Immature natural killer cell (primary cell): ENCODE measurements at places on chromosomes 6 and 20. TPM values are rescaled to one million over a fixed set of nuclear protein-coding genes. Genes with fewer than 3 reads are reported as not detected.
A peak's percentile ranks its signal among the peaks of the same experiment; 100 is the strongest.

DNA sequence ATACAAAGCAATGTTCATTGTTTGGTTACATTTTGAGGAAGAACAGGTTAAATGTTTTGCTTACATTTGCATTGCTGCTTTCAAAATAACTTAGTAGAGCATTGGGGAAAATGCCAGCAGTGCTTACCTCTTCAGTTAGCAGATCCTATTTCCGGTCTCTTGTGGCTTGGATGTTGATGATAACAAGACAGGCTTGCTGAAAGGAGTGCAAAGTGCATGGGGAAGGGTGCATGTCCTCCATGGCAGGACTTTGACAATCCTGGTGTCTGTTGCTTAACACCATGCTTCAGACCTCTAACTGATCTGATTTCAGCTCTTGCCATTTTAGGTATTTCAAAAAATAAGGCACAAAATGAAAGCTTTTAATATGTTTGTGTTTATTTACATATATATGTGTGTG is 21.1 kb downstream of the TPD52L1 start:
- H3K27ac ChIP-seq: no peak overlapping the region
- DNase-seq: no peak
- H3K4me3 ChIP-seq: no peak overlapping the region
- H3K27me3 ChIP-seq: peaks cover 4% of the 10 kb centered on the region
- H3K4me1 ChIP-seq: no peaks in the 10 kb centered on the region
- H3K36me3 ChIP-seq: peaks cover 3% of the 10 kb centered on the region

Gene TMEM200A
- polyA plus RNA-seq: 2.1 TPM

- H3K36me3 ChIP-seq: no peaks in the 10 kb centered on the region
- DNase-seq: no peak
- no peak overlapping the region for H3K27ac ChIP-seq
- peaks cover 3% of the 10 kb centered on the region for H3K27me3 ChIP-seq
Observed at GRCh38 chr20:51230727-51231126, 207.8 kb upstream of the KCNG1 start.

DNA sequence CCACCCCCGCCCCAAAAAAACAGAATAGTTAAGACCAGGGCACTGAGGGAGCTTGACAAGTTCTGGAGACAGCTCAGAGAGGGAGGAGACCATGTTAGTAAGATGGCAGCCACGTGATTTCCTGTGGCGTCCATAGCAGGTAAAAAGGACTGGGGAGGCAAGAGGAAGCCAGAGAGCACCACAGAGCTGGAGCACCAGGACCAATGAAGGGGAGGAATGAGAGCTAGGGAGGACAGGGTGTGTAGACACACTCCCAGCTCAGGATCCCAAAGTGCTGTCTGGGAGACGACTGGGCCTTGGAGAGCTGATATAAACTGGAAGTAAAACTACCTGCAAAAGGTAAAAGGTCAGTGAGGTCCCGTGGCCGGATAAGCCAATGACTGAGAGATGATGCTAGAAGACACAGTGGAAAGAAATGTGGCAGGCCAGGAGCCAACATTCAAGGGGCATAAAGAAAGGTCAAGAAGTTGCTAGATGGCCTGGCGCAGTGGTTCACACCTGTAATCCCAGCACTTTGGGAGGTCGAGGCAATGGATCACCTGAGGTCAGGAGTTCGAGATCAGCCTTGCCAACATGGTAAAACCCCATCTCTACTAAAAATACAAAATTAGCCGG is 39.0 kb downstream of the SLC23A2 start:
- no peaks in the 10 kb centered on the region for H3K36me3 ChIP-seq
- peak overlapping the region; percentile 99 for H3K27ac ChIP-seq
- H3K27me3 ChIP-seq: no peaks in the 10 kb centered on the region

Gene ZBTB12
- polyA plus RNA-seq: not detected

DNA sequence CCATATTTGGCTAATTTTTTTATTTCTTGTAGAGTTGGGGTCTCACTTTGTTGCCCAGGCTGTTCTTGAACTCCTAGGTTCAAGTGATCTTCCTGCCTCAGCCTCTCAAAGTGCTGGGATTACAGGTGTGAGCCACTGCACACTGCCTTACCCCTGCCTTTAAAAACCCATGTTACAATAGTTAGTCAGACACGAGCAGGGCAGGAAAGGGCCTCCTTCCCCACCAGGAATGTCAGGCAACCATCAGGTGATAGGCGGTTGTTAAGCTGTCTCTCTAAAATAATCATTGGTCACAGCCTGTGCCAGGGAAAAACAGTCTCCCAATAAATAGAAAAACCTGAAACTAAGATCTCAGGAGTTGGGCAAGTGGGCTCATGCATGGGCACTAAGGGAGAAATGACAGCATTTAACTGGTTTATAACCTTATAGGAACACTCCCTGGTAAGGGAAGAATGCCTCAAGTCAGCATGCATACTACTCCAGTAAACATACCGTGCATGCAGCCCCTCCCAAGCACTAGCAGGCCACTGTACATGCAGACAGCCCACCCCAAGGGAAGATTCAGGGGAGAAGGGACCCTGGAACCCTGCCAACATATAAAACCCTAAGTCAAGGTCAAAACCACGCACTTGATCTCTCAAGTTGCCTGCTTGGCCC is 8.4 kb downstream of the OR2H2 start:
- peaks cover 19% of the 10 kb centered on the region for H3K27me3 ChIP-seq
- H3K27ac ChIP-seq: no peak overlapping the region
- no peaks in the 10 kb centered on the region for H3K36me3 ChIP-seq

DNA sequence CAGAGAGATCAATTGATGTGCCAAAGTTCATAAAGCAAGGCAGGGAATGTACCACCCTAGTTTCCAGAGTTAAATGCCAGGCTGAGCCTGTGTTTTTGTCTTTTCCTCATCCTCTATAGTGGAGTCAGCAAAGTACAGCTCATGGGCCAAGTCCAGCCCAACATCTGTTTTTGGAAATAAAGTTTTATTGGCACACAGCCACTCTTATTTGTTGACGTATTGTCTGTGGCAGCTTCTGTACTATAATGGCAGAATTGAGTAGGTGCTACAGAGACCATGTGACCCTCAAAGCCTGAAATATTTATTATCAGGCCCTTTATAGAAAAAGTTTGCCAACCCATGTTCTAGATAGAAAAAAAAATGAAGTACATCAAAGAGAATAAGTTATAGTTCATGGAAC is 187.0 kb downstream of the TSHZ2 start:
- no peaks in the 10 kb centered on the region for H3K36me3 ChIP-seq
- H3K27ac ChIP-seq: no peak overlapping the region
- H3K4me3 ChIP-seq: no peak overlapping the region
- H3K27me3 ChIP-seq: peaks cover 6% of the 10 kb centered on the region
- H3K4me1 ChIP-seq: no peaks in the 10 kb centered on the region

Gene RAB23
- polyA plus RNA-seq: 0.94 TPM

Gene PYGB
- polyA plus RNA-seq: 39.3 TPM

Gene IL17F
- not detected for polyA plus RNA-seq

Gene OLIG3
- not detected for polyA plus RNA-seq

DNA sequence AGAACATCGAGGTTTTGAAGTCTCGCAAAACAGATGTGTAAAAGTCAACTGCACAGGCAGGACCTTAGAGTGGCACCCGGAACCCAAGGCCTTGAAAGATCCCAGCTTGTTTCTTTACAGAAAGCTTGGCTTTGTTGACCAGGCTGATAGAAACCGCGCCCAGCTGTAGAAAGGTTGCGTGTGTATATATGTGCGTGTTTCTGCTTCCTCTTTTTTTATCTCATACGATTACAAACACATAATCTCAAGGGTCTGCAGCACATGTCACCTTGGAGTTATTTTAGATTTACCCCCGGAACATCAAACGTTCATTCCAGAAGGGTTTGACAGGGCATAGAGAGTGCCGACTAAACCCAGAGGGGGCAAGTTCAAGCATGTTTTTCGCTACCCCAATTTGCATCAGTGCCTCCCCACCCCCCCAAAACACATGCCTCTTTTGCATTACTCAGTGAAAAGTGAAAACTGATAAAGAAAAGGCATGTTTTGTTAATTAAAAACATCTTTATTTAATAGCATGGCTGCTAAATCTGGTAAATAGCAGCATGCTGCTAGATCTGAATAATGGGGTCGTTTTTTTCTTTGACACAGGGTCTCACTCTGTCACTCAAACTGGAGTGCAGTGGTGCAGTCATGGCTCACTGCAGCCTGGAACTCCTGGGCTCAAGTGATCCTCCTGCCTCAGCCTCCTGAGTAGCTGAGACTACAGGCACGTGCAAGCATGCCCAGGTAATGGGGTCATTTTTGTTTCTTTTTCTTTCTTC is 33.2 kb upstream of the NCOA3 start:
- H3K36me3 ChIP-seq: no peaks in the 10 kb centered on the region
- no peaks in the 10 kb centered on the region for H3K4me1 ChIP-seq
- no peaks in the 10 kb centered on the region for H3K27me3 ChIP-seq
- no peak overlapping the region for H3K4me3 ChIP-seq

Gene TREML2
- not detected for polyA plus RNA-seq

Gene ASIP
- not detected for polyA plus RNA-seq

Gene PLN
- 0.15 TPM for polyA plus RNA-seq

GRCh38 chr6:38806271-38806670 is 91.2 kb downstream of the DNAH8 start:
- no peak overlapping the region for H3K4me3 ChIP-seq
- no peak overlapping the region for H3K27ac ChIP-seq
- no peaks in the 10 kb centered on the region for H3K36me3 ChIP-seq
- peaks cover 7% of the 10 kb centered on the region for H3K27me3 ChIP-seq
- no peak for DNase-seq

- H3K4me3 ChIP-seq: no peak overlapping the region
- H3K27me3 ChIP-seq: peaks cover 5% of the 10 kb centered on the region
- no peaks in the 10 kb centered on the region for H3K4me1 ChIP-seq
Observed at GRCh38 chr20:22805219-22805618, 220.8 kb upstream of the FOXA2 start.

Gene FITM2
- polyA plus RNA-seq: 0.40 TPM

DNA sequence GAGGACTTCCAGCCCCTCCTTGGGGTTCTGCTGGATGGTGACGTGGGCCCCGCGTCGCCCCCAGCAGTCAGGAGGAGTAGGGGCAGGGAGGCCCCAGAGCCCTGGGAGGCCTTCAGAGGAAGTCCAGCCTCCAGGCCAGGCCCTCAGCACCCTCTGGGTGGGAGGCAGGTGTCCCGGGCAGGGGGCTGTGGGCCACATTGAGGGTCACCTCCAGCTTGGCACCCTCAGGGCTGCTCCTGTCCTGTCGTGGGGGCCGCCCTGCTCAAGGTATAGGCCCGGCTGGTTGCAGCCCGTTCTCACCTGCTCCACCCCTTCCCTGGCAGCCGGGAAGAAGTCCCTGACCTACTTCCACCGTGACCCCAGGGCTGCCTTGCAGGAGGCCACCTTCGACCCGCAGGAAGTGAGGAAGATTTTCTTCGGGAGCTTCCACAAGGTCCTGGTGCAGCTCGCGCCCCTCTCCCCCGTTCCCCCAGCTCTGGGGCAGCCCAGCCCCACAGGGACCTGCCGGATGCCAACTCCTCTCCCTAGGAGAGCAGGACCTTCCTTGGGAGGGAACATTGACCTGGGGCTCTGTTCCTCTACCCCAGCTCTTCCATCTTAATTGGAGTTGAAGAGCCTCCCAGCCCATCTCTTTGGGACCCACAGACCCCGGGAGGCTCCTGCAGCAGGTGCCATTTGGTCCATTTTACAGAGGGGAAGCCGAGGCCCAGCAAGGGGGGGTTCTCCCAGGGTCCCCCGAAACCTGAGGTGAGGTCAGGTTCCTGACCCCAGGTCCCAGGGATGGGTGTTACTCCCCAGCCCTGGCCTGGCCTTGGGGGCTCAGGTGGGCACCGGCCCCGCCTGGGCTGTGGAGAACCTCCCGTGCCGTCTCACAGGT is 26.4 kb downstream of the COL20A1 start:
- H3K4me1 ChIP-seq: no peaks in the 10 kb centered on the region
- no peaks in the 10 kb centered on the region for H3K36me3 ChIP-seq
- H3K27ac ChIP-seq: no peak overlapping the region
- DNase-seq: no peak
- peaks cover 5% of the 10 kb centered on the region for H3K27me3 ChIP-seq

DNA sequence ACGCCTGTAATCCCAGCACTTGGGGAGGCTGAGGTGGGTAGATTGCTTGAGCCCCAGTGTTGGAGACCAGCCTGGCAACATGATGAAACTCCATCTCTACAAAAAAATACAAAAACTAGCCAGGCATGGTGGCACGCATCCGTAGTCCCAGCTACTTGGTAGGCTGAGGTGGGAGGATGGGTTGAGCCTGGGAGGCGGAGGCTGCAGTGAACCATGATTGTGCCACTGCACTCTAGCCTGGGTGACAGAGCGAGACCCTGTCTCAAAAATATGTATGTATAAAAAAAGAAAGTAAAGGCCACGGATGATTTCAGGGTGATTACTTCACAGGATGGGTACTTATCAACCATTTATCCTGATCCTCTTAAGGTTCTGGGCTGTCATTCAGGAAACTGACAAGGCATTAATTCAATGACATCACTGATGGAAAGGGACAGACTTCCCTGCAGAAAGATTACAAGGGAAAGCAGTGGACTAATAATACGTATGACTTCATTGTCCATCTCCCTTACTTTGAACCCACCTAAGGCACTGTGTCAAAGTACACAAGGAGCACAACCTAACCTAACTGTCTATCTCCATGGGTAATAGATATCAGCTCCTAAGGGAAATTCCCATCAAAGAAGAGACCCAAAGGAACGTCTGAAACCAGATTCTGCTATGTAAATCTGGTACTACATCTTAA is 61.2 kb downstream of the ZMYND8 start:
- H3K4me3 ChIP-seq: no peak overlapping the region
- H3K27me3 ChIP-seq: no peaks in the 10 kb centered on the region
- no peak for DNase-seq
- H3K27ac ChIP-seq: no peak overlapping the region

GRCh38 chr6:39369987-39370386 is 47.5 kb upstream of the KCNK16 start:
- no peak overlapping the region for H3K4me3 ChIP-seq
- H3K4me1 ChIP-seq: no peaks in the 10 kb centered on the region

Gene LRFN2
- 0.67 TPM for polyA plus RNA-seq

Gene BPI
- not detected for polyA plus RNA-seq

Gene RPL10A
- polyA plus RNA-seq: 805 TPM

DNA sequence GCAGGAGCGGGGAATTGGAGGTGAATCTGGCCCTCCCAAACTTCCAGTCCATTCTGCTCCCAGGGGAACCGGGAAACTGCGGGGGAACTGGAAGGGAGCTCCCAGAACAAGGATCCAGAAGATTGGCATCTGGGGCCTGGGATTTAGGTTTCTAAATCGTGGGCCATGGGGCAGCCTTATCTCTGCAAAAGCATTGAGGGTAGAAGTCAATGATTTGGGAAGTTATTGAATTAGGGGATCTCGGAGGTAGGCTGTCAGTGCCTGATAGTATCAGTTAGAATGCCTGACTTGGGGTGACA is 45.1 kb downstream of the HNF4A start:
- H3K4me1 ChIP-seq: no peaks in the 10 kb centered on the region
- H3K36me3 ChIP-seq: no peaks in the 10 kb centered on the region
- no peak overlapping the region for H3K4me3 ChIP-seq
- no peak for DNase-seq
